Activated T-cell treated with anti-CD3 and anti-CD28 coated beads, Interleukin-2, amount 50 U/mL, for 72 hours (primary cell): ENCODE measurements at places on chromosomes 12 and 14. TPM values are rescaled to one million over a fixed set of nuclear protein-coding genes. Genes with fewer than 3 reads are reported as not detected.

The SYCP3 gene
- 0.91 TPM for total RNA-seq

The BDKRB2 gene
- total RNA-seq = not detected

The SYT10 gene
- total RNA-seq = not detected

The ERO1A gene
- 107 TPM for total RNA-seq

The DNAI7 gene
- total RNA-seq = 0.17 TPM

The SLC5A8 gene
- total RNA-seq = not detected

DNA sequence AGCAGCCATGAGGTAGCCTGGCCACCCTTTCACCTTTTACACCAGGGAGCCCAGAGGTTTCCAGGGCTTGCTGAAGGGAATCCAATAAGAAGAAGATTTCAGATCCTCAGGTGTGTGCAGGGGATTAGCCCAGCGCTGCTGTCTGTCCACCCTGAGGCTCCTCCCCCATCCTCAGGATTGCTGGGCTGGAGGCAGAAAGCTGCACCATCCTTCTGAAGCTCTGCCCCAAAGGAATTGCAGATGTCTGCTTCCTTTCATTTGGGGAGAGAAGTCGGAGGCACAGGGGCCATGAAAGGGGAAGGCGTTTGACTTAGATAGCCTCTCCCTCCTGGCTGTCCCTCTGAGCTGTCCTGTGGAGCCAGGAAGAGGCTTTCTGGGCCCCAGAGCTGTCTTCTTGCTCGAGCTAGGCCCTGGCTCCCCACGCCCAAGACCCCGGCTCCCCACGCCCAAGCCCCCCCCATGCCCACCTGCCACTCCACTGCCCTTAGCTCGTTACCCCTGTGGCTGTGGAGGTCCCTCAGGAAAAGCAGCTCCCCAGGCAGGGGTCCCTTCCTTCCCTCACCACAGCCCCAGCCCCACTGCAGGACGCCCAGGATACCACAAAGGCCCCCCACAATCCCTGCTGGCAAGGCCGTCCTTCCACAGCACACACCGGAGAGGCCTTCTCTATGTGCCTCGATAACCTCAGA is 359.0 kb downstream of the CACNA1C start:
- DNase-seq = no peak

GRCh38 chr12:106651552-106651951 is 68.7 kb downstream of the RFX4 start:
- DNase-seq = no peak

DNA sequence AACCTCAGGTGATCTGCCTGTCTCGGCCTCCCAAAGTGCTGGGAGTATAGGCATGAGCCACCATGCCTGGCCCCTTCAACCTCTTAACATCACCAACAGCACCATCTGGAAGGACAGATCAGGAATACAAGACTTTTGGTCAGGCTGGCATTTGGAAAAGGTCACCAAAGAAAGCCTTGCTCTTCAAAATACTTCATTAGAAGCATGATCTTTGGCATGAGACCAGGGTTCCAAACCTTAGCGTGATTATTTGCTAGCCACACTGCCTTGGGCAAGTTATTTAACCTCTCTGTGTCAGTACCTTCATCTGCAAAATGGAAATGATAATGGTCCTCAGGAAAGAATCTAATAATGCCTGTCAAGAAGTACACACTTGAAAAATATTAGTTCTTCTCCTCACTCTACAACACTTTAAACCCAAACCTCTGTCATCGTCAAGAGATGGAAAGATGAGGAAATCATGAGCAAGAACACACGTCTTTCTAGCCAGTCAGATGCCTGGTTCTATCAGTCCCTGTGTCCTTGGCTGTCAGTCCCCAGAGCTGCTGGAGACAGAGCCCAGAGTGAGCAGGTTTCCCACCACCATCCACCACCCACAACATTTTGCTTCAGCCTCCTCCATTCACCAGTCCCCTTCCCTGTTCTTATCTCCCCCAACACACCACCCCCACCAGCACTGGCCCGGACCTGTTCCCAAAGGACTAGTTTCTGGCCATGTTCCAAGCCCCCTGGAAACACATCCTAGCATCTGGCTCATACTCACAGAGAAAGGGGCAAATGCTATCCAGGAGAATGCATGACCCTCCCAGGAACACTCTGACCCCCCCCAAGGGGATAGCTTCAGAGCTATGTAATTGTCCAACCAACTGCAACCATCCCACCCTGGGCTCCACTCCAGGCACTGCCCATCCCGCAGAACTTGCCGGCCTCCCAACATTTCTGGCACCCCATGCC is 2.0 kb downstream of the ADCY6 start:
- no peak for DNase-seq

DNA sequence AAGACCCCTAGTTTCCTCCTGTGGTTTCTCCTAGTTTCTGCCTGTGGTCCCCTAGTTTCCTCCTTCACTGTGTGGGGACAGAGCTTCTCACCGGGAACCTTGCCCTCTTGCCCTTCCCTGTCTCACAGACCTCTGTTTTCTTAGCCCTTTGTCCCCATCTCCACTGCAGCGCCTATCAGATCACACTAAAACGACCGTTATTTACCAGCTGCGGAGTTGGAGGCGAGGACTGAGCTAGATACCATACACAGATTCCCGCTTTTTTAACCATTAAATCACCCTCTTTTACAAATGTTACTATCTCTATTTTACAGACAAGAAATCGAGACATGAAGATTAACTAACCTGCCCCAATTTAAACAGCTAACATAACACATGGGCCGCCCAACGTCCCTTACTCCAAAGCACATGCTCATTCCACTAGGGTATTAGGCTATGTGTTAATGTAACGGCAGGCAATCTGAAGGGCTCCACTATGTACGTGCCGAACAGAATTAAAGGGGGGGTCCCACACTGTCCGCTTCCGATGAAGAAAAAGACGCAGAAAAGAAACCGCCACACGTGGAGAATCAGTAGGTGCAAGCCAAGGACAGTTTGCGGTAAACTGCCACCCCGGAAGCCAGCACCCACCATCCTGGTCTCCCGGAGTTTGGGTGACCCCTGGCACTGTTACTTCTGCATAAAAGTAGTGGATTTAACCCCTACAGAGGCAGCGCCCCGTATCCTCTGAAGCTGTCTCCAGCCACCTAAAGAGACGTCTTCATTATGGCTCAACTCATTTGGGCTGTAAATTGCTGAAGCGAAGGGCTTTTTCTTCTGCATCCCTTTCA is 1.9 kb upstream of the FKBP4 start:
- DNase-seq = no peak

DNA sequence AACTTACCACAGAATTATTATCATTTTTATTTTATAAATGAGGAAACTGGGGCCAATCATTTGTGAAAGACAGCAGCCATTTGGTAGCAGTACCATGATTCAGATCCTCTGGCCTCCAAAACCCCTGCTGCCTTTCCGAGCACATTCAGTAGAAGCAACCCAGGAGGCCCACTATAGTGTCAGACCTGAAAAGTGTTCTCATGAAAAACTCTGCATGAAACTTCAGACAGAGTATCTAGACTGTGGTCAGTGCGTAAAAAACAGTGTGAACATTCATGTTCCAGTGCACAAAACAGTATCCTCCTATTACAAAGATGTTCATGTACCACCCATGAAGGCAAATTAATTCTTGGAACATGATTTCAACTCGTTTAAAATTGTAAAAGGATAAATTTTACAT is 112.0 kb downstream of the EPS8 start:
- no peak for DNase-seq

GRCh38 chr12:115519887-115520286 is 757.6 kb downstream of the MED13L start:
- no peak for DNase-seq

GRCh38 chr12:95551305-95551704 is at the start of gene USP44:
USP44 (minus strand) TSS chr12:95551476; CDS start chr12:95534256, 17,220 bp downstream.
- no peak for DNase-seq

GRCh38 chr14:100442498-100443490 is 119.7 kb downstream of the SLC25A47 start:
- DNase-seq = no peak

DNA sequence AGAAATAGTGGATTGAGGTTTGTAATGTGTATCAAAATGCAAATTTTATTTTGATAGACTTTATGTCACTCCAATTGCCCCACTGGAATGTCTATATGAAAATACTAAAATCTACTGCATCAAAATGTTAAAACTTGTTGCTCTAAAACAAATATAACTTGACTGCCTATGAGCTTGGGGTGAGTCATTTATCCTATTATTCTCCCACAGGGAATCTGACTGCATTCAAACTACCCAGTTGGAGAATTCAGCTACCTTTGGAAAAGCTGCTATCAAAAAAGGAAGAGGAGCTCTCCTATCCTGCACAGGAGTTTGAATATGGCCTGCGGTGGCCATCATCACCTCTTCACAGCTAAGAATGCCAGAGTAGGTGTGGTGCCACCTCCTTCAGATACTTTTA is 173.1 kb downstream of the KLHL28 start:
- DNase-seq = no peak
